Right atrium auricular region (tissue), 2 donors: ENCODE measurements at places on chromosomes 16 and 17.

DNA sequence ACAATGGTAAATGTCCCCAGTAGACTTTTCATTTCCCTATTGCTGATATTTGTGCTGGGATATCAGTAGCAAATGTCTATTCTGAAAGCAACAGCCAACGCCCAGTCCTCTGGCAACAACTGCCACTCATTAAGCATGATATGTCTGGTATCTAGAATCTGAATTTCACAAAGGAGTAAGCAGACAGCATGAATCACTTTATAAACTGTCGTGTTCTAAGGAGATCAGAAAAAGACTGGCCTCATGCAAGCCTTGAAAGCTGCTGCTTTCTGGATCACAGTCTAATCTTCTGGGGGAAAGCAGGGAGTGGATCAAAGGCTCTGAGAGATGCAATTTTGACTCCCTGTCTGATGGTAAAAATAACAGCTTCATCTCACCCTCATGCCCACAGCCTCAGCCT is 153.1 kb upstream of the NOG start:
- no peak for DNase-seq

DNA sequence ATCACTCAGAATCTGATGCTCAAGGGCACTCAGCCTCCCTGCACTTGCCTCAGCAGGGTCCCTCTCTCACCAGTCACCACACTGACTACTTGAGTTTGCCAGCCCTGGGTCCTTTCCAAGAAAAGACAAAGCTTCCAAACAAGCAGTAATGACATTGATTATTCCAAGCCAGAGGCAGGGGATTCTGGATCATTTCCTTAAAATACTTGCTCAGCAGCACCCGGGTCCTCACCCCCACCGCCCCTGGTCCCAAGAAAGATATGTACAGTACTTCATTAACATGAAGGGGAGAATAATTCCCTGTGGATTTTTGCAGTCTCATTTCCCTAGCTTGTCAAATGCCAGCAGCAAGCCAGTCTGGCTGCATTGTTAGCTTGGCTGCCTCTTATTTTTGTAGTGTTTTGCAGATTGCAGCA is 83.2 kb upstream of the GNAO1 start:
- DNase-seq: no peak

DNA sequence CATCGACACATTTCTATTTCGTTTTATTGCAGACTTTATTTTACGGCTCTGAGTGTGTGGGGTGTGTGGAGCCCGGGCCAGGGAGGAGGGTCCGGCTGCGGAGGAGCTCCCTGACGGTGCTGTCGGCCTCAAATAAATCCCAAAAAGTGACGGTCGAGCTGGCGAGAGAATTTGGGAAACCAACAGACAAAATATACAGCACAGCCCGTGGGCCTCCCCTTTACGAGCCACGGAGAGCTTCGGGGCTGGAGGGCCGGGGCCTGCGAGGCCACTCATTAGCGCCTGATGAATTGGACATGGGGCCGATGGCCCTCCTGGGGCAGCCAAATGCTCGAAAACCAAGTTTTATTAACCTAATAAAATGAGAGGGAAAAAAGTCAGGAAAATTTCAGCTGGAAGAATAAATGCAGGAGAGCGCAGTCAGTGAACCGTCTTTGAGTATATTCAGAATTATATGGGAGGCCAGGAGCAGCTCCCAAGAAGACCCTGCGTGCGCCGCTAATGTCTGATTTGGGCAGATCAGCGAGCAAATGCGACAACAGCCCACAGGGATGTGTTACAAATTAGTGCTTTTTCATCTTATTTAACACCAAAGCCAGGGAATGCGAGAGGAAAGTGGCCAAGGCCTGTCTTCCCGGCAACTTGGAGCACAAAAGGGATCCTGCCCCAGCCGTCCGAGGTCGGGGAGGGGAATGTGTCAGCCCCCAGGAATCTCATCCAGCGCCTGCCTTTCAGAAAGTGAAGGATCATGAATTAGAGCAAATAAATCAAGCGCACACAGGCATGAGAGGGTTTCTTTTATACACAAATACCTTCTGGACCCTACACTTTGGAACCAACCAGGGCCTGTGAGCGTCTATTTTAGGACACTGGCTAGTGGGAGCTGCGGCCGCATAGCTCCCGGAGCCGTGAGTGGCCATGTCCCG is 249.1 kb downstream of the C16orf95 start:
- no peak for DNase-seq

GRCh38 chr17:57296231-57296630 is 39.9 kb downstream of the MSI2 start:
- no peak for DNase-seq

DNA sequence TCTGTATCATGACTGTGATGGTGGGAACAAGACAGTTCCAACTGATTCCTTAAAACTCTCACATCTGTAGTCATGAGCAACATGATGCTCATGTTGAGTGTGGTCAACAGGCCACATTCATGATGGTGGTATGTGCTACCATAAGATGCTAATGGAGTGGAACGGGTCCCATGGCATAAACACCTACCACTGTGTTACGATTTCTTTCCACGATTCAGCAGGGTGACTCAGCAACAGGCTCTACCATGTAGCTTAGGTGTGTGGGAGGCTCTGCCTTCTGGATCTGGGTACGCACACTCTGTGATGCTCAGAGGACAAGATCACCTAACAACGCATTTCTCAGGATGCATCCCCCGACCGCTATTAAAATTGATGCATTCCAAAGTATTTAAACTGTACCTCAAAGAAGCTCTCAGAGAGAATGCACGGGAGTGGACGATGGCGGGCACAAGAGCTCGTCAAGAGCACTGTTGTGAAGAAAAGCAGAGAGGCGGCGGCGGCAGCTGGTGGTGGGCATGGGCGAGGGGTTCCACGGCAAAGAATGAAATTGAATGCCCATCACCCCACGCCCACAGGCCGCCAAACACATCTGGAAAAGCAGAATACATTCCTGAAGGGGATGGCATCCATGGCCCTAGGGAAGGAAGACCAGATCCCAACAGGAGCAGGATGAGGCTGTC is 133.3 kb downstream of the ZNF778 start:
- DNase-seq: no peak
